Stimulated activated CD4-positive, alpha-beta T cell treated with anti-CD3 and anti-CD28 coated beads, Interleukin-1b, Interleukin-23, amount 100 ng/mL, for 1 hour (primary cell): ENCODE measurements at places on chromosomes 7 and 10.

- no peak for DNase-seq
Observed at GRCh38 chr7:29565982-29566746, 2.5 kb downstream of the PRR15 start.

DNA sequence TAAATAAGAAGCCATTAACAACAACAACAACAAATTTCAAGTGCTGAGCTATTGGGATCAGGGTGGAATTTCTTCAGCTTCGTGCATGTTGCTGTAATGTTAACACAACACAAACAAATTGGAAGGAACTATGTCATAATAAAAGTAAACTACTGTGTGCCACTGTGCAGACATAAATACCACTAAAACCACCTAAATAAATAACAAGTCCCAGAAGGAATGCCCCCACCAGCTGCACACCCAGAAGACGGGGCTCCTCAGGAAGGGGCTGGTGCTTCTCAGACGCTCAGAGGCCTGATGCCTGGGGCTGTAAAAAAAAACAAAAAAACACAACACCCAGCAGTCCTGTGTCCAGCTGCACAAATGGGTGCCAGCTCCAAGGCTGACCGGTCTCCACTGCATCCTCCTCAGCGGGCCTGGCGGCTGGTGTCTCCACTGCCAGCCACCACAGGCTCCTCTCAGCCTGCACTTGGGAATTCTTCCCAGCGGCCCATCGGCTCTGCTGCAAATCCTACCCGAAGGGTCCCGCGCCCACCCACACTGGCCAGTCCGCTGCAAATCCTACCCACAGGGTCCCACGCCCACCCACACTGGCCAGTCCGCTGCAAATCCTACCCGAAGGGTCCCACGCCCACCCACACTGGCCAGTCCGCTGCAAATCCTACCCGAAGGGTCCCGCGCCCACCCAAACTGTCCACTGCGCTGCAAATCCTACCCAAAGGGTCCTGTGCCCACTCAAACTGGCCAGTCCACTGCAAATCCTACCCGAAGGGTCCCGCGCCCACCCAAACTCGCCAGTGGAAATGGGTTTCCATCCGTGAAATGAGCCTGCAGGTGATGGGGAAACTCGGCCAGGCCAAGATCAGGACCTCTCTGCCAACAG lies 35.8 kb upstream of the DNAAF5 start:
- DNase-seq, result no peak

DNA sequence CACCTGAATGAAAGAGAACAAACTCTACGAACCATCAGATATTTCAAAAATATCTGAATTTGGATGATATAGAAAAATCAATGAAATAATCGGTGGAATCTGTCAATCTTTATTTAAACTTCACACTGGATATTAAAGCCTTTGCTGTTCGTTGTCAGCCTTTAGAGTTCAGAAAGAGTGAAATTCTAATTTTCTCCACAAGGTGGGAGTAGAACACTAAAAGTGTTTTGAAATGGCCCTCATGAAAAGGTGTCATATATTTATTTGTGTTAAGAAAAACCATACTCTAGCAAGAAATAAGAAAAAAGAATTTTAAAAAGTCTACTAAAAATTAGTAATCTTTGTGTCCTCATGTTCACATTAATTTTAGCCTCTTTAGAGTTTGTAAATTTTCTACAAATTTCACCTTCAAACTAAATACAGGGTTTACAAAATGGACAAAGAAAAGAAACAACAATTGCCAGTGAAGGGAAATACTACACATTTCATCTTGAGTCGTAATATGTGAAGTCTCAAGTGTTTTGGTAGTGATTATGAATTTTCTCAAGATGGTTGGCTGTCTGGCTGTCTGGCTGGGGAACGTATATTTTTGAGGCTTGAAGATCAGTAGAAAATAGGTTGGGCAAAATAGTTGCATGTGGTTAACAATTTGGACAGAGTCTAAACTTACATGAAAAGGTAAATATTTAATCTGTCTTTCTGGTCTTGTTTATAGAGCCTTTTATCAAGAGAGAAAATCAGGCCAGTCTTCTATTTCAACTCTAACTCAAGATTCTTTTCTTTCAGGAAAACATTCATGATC lies 43.7 kb downstream of the DNAJB9 start:
- DNase-seq, result no peak

- DNase-seq, result no peak
Observed at GRCh38 chr7:93228302-93228701, 2.0 kb upstream of the HEPACAM2 start.

DNA sequence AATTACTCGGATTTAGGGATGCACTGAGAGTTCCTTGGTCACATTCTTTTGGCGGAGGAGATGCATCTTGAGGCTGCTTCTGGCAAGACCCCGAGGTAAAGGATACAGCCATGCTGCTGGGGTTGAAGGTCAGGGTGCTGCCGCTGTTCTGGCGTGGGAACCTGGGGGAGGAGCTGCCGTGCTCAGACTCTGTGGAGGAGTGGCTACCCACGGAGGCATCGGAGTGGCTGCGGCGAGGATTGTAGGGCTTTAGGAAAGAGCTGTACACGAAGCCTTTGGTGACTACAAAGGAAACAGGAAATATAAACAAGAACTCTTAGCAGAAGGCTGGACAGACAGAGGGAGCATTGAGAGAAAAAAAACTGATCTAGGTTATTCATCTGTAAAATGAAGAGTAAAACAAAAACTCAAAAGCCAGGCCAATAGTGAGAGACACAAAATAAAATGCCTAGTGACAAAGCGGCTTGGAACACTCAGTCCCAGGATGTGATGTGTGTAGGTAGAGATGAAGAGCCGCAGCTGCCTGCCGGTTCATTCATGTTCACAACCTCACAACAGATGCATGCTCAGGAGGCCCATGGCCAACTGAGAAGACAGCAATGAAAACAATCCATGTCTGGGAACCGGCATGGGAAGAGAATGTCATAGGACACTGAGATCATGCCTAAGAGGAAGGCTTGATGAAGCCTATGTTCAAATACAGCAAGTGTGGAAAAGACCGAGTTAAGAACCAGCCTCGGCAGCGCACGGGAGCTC lies 97.8 kb downstream of the ABCC2 start:
- no peak for DNase-seq
